GM12864 (cell line): ENCODE measurements at places on chromosomes 5 and 9.

- DNase-seq: no peak
Observed at GRCh38 chr9:79220666-79221065, 351.1 kb upstream of the TLE4 start.

- DNase-seq: no peak
Observed at GRCh38 chr5:133807348-133807747, 161.1 kb downstream of the C5orf15 start.

GRCh38 chr5:106730506-106730905 is 940.2 kb downstream of the EFNA5 start:
- DNase-seq: no peak

GRCh38 chr9:2496934-2497333 is 124.7 kb upstream of the VLDLR start:
- DNase-seq: no peak

DNA sequence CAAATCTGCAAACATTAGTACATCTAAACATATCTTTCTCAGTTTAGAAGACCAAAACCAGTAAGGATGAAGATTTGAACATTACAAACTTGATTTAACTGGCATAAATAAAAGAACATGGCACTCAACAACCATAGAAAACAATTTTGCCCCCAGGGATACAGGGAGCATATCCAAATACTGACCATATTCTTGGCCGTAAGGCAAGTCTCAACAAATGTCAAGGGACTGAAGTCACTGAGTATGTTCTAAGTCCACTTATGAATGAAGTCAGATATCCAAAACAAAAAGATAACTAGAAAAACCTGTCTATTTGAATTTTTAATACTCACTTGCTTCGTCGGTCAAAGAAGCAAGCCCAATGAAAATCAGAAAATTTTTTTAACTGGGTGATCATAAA is 14.1 kb downstream of the FEM1C start:
- DNase-seq: no peak

GRCh38 chr9:92752812-92753404 is 11.7 kb downstream of the BICD2 start:
- DNase-seq: no peak

DNA sequence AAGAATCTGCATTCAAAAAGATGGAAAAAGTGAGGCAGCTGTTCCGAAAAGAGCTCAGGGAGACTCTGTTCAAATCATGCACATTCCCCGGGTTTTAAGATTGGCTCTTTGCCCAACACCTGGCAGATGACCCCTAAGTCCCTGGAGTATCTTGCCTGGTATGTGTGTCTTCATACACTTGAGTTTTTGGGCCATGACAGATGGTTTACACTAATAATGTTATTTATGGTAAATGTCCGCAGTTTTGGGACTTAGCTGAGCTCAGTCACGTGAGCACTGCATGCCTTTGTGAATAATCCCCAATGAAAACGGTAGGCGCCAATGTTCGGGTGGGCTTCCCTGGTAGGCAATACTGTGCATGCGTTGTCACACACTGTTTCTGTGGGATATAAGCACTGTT is 316.1 kb downstream of the PRDM9 start:
- DNase-seq: no peak

GRCh38 chr5:134273642-134274395 is 47.9 kb upstream of the PPP2CA start:
- no peak for DNase-seq
